ENCODE measurements at places on chromosomes 7 and 10.

- no peak for DNase-seq
Measured at GRCh38 chr10:86804805-86805204, 48.4 kb downstream of the BMPR1A start.

GRCh38 chr10:95266674-95267095, 24.1 kb downstream of the PDLIM1 start:
- DNase-seq, result peak; percentile 29

DNA sequence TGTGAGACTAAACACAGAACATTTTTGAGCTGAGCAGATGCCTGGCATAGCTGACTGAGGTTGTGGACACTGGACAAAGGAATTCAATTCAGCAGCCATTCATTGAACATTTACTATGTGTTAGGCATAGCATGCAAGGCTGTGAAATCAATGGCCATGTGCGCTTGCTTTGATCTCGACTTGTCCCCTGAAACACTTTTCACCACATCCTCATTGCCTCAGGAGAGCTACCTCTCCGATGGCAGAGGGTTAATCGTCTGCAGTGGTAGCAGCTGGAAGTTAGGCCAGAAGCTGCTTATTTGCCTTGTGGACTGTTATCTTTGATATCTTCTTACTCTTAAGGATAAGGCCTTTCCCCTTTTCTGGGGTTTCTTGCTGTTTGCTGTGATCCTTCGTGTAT, 297.8 kb downstream of the AUTS2 start:
- DNase-seq, result no peak

GRCh38 chr7:149872419-149873073, 1.2 kb upstream of the ATP6V0E2 start:
- peak; percentile 71 for DNase-seq

DNA sequence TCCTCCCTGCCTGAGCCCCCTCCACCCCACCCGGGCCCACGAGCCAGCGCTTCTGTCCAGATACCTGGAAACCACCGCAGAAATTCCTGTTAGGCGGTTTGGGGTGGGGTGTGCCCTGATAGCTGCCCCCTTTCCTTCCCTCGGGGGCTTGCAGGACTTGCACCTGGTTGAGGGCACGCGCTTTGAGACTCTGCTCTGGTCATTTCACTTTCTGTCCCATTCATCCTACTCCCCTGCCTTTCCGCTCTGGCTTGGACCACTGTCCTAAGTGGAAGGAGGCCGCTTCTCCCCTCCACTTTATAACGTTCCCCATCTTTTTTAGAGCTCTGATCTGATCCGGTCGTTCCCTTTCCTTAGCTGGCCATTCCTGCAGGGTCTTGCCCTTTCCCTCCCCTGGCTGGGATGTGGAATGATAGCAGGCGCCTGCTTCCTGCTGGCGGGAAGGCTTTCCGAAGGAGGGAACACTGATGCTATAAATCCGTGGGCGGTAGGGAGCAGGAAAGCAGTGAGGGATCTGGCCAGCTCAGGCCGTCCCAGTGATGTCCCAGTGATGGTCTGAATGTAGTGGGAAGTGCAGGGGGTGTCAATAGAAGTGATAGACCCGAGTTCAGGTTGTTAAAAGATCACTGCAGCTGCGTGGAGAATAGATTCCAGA, 852 bp upstream of the PRKAR1B start:
- no peak for DNase-seq

DNA sequence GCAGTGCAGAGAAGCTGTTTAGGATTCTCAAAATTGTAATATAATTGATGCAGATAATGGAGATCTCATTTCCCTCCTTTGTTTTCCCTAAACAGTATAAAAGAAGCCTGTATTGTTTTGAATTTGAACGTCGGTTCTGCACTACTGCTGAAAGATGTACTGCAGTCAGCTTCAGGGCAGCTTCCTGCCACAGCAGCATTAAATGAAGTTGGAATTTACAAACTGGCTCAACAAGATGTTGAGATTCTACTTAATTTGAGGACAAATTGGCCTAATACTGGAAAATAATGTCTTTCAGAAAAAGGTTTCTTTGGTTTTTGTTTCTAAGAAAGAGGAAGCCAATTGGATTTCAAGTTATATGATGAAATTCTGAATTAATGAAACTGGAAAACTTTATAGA, 14.3 kb downstream of the EFCAB10 start:
- no peak for DNase-seq

GRCh38 chr10:57964351-57964750, 303.3 kb downstream of the IPMK start:
- peak; percentile 10 for DNase-seq

DNA sequence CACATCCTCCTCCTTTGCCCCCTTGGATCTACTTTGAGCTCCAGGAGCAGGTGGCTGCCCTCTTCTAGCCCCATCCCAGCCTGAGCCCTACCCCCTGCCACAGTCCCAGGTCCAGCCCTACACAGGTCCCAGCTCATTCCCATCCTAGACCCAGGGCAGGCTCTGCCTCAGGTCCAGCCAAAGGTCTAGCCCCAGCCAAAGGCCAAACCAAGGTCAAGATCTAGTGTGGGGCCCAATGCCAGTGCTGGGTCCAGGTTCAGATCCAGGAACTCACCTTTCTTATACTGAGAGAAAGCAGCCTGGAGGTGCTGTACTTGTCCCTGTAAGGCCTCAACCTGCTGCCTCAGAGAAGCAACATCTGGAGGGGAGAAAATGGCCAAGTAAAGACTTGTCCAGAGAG, 8.5 kb downstream of the SFTPD start:
- DNase-seq, result no peak

- no peak for DNase-seq
Measured at GRCh38 chr10:49650724-49651034, 28.8 kb upstream of the C10orf53 start.

DNA sequence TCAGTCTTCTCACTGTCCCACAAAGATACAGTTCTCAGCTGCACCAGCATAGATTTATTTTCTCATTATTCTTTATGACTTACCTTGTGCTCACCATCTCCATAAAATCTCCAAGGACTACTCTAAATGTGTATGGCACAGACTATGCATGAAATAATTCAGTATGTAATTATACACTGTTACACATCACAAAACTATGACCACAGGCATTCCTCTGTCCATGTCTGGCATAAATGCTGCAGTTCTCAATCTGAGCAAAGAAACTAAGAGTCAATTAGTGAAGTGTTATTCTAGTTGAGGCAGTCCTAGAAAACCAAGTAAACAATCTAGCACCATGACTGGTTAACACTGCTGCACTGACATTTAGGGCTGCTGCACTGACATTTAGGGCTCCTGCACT, 2.7 kb downstream of the CYCS start:
- DNase-seq, result no peak

DNA sequence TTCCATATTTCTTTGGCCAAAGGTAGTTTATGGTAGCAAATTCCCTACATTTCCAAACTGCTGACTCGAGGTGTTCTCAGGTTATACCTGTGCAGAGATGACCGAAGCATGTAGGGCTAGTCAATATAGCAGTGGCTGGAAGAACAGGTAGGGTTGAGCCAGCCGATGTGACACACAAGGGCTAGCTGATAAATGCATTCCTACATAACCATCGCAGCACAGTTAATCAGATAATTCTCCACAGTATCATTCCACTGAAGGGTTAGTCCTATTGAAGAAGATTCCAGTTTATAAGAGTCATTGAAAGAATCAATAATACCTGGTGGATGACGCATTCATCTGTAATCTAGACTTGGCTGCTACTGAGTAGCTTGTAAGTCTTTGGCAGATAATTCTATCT, 220.0 kb downstream of the KIF20B start:
- no peak for DNase-seq

GRCh38 chr10:104122225-104123107, 495 bp downstream of the SFR1 start:
- DNase-seq, result no peak

- DNase-seq, result no peak
Measured at GRCh38 chr10:7035126-7035761, 375.6 kb downstream of the SFMBT2 start.

DNA sequence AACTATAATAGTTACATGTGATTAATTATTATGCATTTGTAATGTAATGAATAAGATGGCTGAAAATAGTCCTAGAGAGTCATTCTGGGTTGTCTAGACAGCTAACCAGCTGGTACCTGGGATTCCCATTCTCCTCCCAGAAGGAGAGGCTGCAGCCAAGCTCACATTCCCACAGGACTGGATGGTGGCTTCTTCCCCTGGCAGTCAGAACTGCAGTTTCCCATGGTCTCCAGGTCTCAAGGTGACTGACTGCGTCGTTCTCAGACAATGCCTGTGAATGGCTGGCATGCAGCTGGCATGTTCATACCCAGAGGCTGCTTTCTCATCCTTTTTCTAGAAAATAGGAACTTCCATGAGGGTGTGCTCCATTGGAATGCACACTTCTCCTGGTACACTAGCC, 21.3 kb downstream of the TAS2R16 start:
- no peak for DNase-seq

- DNase-seq, result no peak
Measured at GRCh38 chr7:23373151-23374004, 74.2 kb downstream of the MALSU1 start.

Measured in right lung (tissue), 10 donors.